IPS DF 6.9 (cell line): ENCODE measurements at places on chromosomes 7 and 10.

GRCh38 chr7:68535266-68535665 lies 1063.0 kb upstream of the AUTS2 start:
- DNase-seq, result no peak

DNA sequence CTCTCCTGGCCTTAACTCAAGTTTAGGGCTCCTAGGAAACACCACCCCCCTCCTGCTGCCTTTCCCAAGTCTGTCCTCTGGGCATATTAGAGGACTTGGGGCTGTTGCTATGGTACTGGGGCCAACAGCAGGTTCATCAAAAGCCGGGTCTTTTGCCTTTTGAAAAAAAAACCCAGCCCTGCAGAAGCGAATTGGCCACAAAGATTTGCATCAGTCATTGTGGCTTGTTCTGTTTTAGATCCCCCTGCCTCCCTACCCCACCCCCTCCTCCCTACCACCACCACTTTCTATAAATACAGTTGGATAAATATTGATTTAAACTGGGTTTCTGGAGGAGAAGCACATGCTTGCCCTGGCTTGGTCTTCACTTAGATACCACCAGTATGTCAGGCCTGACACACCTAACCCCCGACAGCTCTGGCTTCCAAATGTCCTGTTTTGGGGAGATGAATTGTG lies 7.0 kb downstream of the MXI1 start:
- DNase-seq, result no peak

DNA sequence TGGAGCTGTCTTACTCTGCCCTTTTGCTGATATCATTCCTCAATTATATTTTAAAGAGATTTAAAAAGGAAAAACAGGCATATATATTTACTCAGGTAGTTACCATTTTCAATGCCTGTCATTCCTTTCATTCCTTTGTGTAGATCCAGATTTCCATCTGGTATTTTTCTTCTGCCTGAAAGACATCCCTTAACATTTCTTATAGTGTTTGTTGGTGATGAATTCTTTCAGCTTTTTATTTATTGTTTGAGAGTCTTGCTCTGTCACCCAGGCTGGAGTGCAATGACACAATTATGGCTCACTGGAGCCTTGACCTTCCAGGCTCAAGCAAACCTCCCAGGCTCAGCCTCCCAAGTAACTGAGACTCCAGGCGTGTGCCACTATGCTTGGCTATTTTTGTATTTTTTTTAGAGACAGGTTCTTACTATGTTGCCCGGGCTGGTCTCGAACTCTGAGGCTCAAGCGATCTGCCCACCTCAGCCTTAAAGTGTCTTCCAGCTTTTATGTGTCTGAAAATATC lies 5.6 kb upstream of the POM121 start:
- DNase-seq, result no peak

DNA sequence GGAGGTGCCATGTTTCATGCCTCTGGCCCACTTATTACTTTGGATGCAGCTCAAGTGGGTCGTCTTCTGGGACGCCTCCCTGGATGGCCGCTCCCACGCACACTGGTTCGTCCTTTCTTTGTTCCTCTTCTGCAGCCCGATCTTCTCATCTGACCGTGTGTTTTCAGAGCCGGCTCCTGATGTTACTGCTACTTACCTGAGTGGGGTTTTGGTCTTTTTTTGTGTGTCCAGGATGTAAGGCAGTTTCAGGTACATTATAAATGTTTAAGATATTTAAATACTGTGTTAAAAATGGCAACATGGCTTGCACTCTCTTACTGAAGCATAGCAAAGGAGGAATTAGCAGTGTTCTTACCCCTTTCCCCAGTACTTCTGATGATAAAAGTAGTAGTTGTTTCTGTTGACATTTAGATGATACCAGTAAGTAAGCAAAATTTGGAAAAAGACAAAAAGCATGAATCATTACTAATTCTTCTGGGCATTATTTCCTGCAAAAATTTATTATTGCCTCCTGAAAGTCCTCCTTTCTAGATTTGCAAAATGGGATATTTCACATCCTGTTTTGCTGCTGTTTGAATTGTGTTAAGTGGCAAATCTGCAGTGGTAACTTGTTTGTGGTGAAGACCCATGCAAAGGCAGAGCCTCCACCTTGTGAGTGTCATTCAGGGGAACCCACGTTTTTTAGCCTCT lies 59.4 kb downstream of the SHH start:
- no peak for DNase-seq

GRCh38 chr10:72764151-72764550 lies 72.2 kb downstream of the MCU start:
- DNase-seq, result no peak

DNA sequence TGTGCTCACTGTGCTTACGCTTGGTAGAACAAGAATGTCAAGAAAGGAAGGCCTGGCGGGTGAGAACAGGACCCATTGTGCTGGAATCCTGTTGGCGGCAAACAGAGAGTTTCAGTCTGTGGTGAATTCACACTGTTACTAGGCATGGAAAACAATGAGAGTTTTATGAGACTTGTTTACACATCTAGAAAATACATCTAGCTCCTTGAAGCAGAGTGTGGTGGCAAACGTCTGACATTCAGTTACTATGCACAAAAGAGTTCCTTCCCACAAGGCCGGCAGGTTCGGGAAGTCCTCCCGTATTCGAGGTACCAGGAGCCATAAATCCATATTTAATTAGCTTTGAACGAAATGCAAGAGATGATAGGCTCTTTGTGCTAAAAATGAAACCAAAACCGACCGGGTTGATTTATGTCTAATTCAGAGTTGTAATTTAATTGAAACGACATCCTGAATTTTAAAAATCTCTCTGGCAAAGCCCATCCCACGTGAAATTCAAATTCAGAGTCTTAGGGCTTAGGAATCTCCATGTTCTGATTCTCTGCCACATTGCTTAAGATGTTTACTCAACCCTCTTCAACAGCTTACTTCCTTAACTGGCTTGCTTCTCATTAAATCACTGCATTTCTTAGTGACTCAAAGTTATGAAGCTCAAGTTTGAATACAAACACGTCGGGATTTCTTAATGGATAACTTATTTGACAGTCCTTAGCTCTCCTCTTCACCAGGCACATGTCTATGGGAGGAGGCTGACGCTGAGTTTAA lies 299.9 kb upstream of the PITRM1 start:
- no peak for DNase-seq

DNA sequence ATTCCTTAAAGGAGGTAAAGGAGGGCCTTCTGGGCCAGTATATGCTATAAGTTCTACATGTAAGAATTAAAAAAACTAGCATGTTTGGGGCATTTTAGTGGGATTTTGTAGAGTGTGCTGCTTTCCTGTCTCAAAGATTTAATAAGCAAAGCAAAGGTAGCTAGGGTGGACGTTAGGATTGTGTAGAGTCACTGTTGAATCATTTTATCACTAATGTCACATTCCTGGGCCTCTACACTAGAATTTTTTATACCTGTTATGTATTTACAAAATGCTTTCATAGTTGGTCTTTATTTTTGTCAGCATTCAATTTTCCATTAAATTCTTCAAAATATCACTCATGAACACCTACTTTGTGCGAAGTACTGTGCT lies 139.4 kb upstream of the PHYHIPL start:
- no peak for DNase-seq

DNA sequence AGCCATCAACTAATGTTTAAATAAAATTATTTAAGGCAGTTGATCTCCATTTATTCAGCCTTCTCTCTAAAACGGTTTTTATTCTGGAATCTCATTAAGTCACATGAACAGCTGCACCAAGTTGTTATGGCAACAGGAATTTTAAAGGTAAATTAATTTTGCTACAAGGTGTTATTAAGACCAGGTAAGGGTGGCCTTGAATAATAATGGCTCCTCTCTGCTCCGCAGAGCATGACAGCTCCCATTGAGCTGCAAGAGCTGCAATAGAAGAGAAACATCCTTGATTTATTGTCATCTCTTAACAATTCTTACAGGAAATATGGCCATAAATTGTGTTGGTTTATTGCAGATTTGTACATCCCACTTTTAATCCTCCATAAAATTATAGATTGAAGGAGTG lies 165.8 kb downstream of the KLF6 start:
- no peak for DNase-seq

DNA sequence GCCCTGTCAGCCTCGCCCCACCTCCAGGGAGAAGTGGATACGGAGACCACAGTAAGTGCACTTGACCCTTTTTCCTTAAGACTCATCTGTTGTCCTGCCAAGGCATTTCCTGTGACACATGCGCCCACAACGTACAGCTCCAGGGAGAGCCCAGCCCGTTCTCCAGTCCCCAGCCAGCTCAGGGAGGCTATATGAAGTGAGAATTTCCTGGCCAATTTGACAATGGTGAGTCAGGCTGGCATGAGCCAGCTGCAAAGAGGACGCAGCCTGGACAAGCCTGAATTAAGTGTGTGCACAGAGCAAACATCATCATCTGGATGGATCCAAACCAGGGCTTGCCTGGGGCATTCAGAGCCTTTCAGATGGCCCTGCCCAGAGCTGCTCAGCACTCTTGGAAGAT lies 244.8 kb downstream of the KCNMA1 start:
- no peak for DNase-seq

DNA sequence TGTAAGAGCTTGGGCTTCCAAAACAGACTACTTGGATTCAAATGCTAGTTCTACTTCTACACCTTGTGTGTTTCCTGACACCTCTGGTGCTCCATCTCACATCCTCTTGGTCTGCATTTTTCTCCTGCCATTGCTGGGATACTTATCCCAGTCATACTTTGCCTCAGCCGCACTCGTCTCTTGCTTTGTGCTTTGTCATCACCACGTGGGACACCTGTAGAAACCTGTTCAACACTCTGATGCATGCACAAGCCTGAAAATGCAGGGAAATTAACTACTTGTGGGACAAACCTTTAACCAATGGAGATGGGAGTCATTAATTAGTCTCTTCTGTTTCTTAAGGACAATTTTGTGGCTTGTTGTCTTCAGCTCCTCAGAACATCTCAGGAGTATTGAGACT lies 94.2 kb upstream of the PHYHIPL start:
- DNase-seq, result no peak

GRCh38 chr10:113056030-113056429 lies 106.0 kb downstream of the TCF7L2 start:
- no peak for DNase-seq

- no peak for DNase-seq
These were observed 22.5 kb downstream of the PRTFDC1 start for GRCh38 chr10:24929904-24930303.

DNA sequence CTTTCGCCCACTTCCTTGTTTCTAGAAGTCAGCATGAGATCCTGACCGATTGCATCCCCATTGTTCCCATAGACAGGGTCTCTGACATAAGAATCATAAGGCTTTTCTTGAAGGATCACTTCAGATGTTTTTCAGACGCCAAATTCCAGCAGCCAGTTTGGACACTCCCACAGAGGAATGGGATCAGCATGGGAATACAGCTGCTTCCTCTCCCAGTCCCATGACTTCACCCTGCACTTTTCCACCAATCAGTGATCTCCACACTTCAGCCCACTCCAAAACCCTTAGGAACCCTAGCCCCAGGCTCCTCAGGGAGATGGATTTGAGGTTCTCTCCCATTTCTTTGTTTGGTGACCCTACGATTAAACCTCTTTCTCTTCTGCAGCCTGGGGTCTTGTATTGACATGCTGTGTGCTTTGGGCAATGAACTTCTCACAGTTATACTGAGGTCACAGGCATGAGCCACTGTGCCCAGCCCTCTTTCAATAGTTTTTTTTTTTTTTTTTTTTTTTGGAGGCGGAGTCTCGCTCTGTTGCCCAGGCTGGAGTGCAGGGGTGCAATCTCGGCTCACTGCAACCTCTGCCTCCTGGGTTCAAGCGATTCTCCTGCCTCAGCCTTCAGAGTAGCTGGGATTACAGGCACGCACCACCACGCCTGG lies 52.8 kb upstream of the CHST3 start:
- no peak for DNase-seq

DNA sequence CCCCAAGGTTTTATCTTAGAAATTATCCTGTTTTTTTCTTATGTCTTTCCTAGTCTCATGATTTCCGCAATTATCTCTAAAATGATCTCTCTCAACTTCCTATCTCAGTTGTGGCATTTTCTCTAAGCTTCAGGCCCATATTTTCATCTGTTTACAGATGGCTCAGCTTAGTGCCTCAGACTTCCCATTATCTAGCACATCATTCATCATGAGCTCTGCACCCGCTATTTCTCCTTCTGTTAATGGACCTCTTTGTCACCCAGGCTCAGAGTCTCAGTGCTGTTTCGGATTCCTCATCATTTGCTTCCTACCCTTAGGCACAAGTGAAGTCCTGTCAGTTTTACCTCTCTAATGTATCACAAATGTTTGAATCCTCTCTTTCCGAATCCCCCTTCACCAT lies 84.1 kb downstream of the BMPR1A start:
- DNase-seq, result no peak

DNA sequence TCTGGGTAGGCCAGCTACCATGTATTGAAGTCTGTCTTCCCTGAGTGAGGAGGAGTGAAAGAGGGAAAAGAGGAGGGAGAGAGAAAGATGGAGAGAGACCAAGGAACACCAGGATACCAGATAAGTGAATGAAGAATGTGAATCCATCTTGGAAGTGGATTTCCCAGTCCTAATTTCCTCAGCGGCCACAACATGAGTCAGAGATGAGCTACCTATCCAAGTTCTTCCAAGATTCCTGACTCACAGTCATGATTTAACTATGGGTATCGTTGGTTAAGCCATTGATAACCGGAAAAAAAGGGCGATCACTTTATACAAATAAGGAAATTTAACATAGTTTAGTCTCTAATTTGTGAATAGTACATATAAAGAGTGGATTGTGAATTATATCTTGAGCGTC lies 561.8 kb downstream of the ATRNL1 start:
- no peak for DNase-seq

GRCh38 chr7:70497793-70498192 lies 634.2 kb upstream of the GALNT17 start:
- DNase-seq, result no peak

GRCh38 chr7:140702774-140703173 lies 6.3 kb downstream of the NDUFB2 start:
- DNase-seq, result no peak

DNA sequence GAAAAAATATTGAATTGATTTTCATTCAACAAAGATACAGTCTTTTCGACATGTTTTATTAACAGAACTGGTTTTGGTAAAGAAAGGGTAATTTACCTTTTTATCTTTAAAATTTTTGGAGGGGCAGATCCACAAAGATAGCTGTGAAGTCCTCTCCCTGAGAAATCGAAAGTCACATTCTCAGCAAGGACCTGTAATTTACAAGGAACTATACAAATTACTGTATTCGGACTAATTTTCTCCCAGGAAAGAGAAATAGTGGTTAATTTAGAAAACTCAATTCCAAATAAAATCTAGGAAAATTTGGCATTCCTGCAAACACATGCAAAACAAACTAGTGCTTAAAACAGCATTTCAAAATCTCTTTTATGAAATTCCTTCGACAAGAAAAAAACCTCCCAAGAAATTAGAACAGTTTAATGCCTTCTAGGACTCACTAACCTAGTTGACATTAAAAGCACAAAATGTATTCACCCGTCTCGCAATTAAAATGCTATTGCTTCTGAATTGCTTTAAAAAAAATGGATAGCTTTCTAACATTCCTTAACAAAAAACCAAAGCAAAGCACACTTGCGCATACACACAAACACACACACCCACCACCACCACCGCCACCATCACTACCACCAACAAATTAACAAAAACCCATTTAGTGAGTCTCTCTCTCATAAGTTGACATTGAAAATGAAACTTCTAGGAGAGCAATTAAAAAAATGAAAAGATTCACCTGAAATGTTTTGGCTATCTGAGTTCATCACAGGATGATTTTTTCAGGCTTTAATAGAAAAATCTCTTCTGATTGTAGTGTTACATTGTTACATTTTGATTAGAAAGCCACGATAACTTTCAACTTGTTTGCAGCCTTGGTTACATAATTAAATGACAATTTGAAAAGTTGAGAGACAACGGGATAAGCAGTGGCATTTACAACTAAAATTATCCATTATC lies 4.0 kb upstream of the NKX2-3 start:
- DNase-seq, result no peak

GRCh38 chr7:47102331-47102841 lies 479.5 kb downstream of the TNS3 start:
- DNase-seq, result no peak
